ENCODE measurements at places on chromosomes 7 and 10.

DNA sequence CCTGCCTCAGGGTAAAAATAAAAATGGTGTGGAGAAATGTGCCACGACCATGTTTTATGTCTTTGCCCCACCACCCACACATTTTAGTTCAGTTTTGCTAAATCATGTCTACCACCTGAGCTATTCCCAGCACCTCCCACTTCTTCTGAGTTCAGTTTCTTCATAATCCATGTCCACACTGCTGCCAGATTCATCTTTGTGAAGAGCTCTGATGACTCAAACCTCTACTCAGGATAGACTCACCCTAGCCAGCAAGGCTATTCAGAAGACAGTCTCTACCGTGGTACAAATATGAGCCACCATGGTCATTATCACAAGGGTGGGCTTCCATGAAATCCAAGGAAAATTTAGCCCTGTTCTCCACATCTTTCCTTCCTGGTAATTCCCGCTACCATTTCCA is 231.1 kb upstream of the PRKCQ start:
- DNase-seq, result no peak

- no peak for DNase-seq
Observed at GRCh38 chr7:101820703-101821102, 3.3 kb downstream of the CUX1 start.

DNA sequence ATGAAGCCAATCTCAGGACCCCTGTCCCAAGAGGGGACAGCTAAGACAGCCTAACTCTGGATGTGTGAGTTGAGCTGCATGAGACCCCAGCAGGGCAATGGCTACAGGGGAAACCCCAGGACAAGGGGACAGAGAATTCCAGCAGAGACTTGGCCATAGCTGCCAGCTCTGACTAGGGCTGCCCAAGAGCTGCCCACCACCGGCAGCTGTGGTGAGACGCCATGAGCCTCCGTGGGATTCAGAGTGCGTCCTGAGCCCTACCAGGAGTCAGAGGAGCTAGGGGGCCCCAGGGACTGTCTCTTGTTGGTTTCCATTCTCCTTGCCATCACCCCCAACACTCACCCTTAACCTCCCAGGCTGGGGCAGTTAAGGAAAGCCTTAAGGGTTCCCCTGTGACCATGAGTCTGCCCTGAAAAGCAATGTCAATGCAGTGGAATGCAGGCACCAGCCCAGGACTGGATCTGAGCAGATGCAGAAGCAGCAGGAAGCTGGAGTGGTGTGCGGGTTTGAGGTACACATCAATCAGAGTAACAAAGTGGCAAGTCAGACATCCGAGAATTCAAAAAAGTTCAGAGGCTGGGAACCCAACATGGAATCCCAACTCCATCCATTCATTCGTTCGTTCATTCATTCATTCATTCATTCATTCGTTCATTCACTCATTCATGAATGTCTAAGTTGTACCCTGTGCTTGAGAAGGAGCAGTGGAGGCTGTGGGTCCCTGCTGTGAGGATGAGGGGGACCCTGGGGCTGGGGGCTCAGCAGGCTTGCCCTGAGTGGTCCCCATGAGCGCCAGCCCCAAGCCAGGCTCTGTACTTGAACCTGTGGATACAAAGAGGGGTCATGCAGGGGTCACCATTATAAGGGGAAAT is 52.9 kb downstream of the C10orf120 start:
- no peak for DNase-seq

DNA sequence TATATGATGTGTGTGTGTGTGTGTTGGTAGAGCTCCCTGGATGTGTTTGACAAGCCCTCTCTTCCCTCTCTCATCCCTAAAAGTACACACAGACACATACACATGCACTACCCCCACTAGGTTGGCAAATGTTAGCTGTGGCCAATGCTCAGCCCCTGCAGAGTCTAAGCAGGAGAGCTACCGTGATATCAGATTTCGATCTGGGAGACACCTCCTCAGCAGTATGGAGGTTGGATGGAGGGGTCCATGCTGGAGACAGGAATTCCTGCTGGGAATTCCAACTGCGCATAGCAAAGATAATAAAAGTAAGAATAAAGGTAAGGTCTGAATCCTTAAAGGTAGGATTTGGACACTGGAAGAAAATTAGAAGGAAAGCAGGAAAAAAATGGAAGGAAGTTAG is 85.7 kb downstream of the C10orf90 start:
- DNase-seq, result no peak

DNA sequence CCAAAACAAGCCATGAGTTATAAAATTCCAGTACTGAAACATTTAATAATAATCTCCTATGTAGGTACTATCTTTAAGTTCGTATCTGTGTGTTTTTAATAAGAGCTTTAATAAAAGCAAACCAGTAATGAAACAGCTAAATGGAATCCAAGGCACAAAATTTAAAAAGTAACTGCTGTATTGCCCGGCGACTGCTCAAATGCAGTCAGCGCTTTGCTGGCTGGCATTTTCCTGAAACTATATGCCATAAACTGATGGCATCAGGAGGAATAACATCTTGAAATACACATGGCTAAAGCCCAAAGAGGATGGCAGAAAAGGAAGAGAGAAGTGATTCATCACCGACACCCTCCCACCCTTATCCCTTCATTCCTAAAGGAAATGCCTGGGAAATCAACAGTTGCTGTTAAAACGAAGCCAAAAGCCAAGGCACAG is 133.1 kb downstream of the CUBN start:
- DNase-seq, result no peak

DNA sequence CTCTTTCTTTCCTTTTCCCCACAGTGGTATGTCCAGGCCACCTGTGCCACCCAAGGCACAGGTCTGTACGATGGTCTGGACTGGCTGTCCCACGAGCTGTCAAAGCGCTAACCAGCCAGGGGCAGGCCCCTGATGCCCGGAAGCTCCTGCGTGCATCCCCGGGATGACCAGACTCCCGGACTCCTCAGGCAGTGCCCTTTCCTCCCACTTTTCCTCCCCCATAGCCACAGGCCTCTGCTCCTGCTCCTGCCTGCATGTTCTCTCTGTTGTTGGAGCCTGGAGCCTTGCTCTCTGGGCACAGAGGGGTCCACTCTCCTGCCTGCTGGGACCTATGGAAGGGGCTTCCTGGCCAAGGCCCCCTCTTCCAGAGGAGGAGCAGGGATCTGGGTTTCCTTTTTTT is 2.3 kb upstream of the FSCN3 start:
- DNase-seq, result no peak

- DNase-seq, result no peak
Observed at GRCh38 chr10:80630324-80630723, 92.6 kb downstream of the SH2D4B start.

DNA sequence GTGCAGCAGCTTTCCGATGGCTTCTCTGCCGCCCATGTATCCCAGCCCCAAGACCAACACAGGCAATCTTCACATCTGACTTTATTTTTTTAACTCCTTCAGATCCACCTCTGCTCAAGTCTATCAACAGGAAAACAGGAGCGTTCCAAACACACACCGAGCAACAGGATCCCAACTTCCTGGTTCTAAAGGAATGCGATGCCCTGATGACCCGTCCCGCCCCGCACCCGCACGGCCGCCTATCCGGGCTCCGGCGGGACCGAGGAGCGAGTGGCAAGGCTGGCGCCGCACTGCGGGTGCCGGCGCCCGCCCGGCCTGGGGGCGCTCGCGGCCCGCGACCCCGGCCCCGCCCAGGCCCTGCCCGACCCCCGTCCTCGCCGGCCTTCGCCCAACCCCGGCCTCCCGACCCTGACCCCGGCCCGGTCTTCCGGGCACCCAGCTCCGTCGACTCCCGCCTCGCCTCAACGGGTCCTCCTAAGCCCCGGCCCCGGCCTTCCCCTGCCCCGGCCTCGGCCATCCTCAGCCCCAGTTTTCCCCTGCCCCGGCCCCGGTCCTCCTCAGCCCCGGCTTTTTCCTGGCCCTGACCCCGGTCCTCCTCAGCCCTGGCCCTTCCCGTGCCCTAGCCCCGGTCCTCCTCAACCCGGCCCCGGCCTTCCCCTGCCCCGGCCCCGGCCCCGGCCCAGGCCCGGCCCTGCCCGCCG is 730 bp downstream of the LARP4B start:
- DNase-seq, result peak; percentile 42
